SK-N-SH (cell line): ENCODE measurements at places on chromosomes 11 and 22. TPM values are rescaled to one million over a fixed set of nuclear protein-coding genes. Genes with fewer than 3 reads are reported as not detected.

Gene OR10A3
- polyA plus RNA-seq: not detected in 2 replicates

Gene QSER1
- 4.2 and 4.4 TPM in 2 replicates for polyA plus RNA-seq

Gene FOSL1
- 17.9 and 30.1 TPM in 2 replicates for polyA plus RNA-seq

GRCh38 chr11:99968336-99968735, 718.8 kb upstream of the ARHGAP42 start:
- DNase-seq: no peak
- H3K4me3 ChIP-seq: no peak overlapping the region
- no peaks in the 10 kb centered on the region for H3K27me3 ChIP-seq
- no peaks in the 10 kb centered on the region for H3K36me3 ChIP-seq

GRCh38 chr11:111310088-111310487, 11.7 kb downstream of the POU2AF3 start:
- H3K27me3 ChIP-seq: peaks cover 16% of the 10 kb centered on the region; the same call in 1 of the 2 replicates
- no peak for DNase-seq
- no peak overlapping the region for H3K4me3 ChIP-seq
- no peak overlapping the region for H3K27ac ChIP-seq

DNA sequence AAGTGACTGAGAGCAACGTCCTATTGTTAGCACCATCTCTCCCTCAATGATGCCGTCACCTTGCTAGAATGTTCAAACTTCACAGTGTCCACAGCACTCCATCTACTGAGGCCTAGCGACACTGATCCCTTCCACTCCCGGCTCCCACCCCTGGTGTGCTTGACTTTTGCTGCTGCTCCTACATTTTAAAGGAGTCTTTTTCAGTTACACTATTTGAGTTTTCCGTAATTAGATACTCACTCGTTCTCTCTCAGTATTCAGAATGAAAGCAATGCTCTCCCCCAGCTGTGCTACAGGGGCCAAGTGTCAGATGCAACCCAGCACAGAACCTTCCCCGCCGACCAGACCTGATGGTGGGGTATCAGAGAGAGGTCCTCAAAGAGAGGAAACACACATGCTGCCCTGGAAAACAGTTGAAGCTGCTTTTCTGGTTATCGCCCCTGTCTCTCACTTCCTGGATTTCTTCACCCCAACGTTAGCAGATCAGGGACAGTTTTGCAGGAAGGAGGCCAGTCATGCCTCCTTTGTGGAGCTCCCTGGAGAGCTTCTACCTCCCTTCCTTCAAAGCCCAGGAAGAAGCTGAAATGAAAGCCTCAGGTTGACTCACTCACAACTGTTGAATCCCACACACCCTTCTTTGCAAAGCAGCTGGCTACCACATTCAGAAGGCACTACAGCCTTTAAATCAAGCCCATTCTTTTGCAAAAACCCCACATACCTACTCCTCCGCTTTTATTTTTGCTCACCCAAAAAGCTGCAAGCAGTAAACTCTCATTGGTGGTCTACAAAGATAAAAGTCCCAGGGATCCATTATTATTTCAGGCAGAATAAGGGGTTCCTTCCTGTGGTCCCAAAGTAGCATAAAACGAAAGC, 23.5 kb downstream of the LARGE1 start:
- no peaks in the 10 kb centered on the region for H3K4me1 ChIP-seq
- no peak overlapping the region for H3K4me3 ChIP-seq
- H3K36me3 ChIP-seq: no peaks in the 10 kb centered on the region
- no peak for DNase-seq
- H3K27me3 ChIP-seq: no peaks in the 10 kb centered on the region
- no peak overlapping the region for H3K27ac ChIP-seq

GRCh38 chr11:22807855-22808570, 21.6 kb downstream of the SVIP start:
- H3K4me3 ChIP-seq: no peak overlapping the region
- H3K36me3 ChIP-seq: no peaks in the 10 kb centered on the region
- no peaks in the 10 kb centered on the region for H3K27me3 ChIP-seq
- DNase-seq: no peak

DNA sequence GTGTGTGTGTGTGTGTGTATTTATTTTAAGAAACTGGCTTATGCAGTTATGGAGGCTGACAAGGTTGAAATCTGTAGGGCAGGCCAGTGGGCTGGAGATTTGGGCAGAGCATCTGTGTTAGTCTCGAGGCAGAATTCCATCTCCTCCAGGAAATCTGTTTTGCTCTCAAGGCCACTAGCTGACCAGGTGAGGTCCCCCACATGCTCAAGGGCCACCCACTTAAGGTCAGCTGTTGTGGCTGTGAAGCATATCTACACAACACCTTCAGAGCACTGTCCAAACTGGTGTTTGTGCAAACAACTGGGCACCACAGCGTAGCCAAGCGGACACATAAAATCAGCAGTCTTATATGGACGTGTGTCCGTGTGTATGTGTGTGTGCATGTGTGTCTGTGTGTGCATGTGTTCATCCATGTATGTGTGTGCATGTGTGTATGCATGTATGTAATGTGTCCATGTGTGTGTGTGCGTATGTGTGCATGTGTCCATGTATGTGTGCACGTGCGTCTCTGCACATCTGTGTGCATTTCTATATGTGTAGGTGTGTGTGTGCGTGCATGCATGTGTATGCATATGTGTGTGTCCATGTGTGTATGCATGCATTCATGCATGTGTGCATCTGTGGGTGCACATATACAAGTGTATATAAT, 400.9 kb downstream of the BRD1 start:
- H3K27ac ChIP-seq: no peak overlapping the region
- H3K36me3 ChIP-seq: no peaks in the 10 kb centered on the region
- no peak for DNase-seq
- H3K4me1 ChIP-seq: no peaks in the 10 kb centered on the region
- H3K4me3 ChIP-seq: no peak overlapping the region
